ENCODE measurements at places on chromosomes 2 and 18. TPM values are rescaled to one million over a fixed set of nuclear protein-coding genes. Genes with fewer than 3 reads are reported as not detected.

- H3K27ac ChIP-seq: no peak overlapping the region
- H3K4me1 ChIP-seq: no peaks in the 10 kb centered on the region
- DNase-seq: no peak
- H3K4me3 ChIP-seq: no peak overlapping the region
- no peaks in the 10 kb centered on the region for H3K36me3 ChIP-seq
Observed at GRCh38 chr2:206859330-206859739, 80.0 kb upstream of the CPO start.

DNA sequence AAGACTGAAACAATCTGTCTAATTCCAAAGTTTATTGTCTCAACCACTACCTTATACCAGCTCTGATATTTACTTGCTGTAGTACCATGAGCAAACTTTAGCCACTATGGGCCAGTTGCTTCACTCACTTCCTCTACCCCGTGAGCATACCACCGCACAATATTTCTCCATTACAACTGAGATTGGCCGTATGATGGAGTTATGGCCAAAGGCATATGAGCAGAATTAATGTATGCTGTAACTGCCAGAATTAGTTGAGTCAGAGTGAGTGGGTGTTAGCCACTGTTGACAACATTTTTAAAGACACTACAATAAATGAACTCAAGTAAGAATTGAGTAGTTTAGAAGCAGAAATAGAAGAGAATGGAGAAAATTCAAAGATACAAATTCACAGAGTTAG, 69.7 kb downstream of the LRATD1 start:
- H3K27me3 ChIP-seq: no peaks in the 10 kb centered on the region
- no peaks in the 10 kb centered on the region for H3K36me3 ChIP-seq
- no peak overlapping the region for H3K4me3 ChIP-seq

Gene ABHD1
- total RNA-seq: 1.1 TPM

- H3K4me1 ChIP-seq: peaks cover 16% of the 10 kb centered on the region
- DNase-seq: peak; percentile 79
- peak overlapping the region; percentile 46 for H3K27ac ChIP-seq
- no peaks in the 10 kb centered on the region for H3K36me3 ChIP-seq
- H3K27me3 ChIP-seq: no peaks in the 10 kb centered on the region
Observed at GRCh38 chr18:59742325-59743111, 45.3 kb upstream of the CCBE1 start.

DNA sequence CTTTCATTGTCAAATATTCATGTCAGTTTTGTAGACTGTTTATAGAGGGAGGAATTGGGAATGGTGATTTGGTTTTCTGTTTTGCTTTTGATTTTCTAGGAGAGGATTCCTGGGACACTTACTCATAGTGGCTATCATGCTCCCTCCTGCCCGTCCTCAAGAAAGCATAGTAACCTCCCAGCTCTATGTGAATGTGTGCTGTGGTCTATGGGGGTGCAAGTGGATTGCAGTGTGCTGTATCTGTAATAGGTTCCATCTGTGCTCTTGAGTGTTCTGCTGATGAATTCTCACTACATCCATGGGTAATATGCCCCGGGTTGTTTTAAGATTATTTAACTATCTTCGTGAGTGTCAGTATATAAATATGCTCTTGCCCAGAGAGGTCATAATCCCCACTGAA, 811.3 kb downstream of the CNTNAP5 start:
- no peaks in the 10 kb centered on the region for H3K36me3 ChIP-seq
- no peak overlapping the region for H3K27ac ChIP-seq
- no peaks in the 10 kb centered on the region for H3K27me3 ChIP-seq
- no peak overlapping the region for H3K4me3 ChIP-seq
- no peak for DNase-seq
- H3K4me1 ChIP-seq: no peaks in the 10 kb centered on the region

- H3K27ac ChIP-seq: no peak overlapping the region
- DNase-seq: no peak
- H3K4me3 ChIP-seq: no peak overlapping the region
- no peaks in the 10 kb centered on the region for H3K36me3 ChIP-seq
- H3K27me3 ChIP-seq: no peaks in the 10 kb centered on the region
Observed at GRCh38 chr2:110979471-110980338, 141.0 kb upstream of the BCL2L11 start.

DNA sequence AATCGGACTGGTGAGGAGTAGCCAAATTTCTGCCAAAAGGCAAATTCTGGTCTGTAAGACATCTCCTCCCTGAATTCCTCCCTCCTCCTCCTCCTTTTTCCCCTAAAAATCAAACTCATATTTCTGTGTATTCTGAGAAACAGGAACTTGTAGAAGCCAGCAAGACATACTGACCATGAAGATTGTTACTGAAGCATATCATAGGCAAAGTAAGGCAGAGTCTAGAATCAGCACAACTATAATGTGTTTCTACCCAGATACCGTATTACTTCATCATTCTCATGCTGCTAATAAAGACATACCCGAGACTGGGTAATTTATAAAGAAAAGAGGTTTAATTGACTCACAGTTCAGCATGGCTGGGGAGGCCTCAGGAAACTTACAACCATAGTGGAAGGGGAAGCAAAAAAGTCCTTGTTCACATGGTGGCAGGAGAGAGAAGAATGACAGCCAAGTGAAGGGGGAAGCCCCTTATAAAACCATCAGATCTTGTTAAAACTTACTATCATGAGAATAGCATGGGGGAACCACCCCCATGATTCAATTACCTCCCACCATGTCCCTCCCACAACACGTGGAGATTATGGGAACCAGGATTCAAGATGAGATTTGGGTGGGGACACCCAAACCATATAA, 24.9 kb upstream of the EPC2 start:
- H3K4me1 ChIP-seq: peaks cover 12% of the 10 kb centered on the region
- no peaks in the 10 kb centered on the region for H3K27me3 ChIP-seq
- no peaks in the 10 kb centered on the region for H3K36me3 ChIP-seq
- no peak overlapping the region for H3K4me3 ChIP-seq

Gene HTR2B
- 2.3 TPM for total RNA-seq

- peak overlapping the region; percentile 55 for H3K4me3 ChIP-seq
- peaks cover 43% of the 10 kb centered on the region for H3K4me1 ChIP-seq
- H3K27me3 ChIP-seq: no peaks in the 10 kb centered on the region
- H3K36me3 ChIP-seq: no peaks in the 10 kb centered on the region
- H3K27ac ChIP-seq: peak overlapping the region; percentile 97
- DNase-seq: peak; percentile 92
Observed at GRCh38 chr2:218367415-218368149, 10.9 kb downstream of the CATIP start.

DNA sequence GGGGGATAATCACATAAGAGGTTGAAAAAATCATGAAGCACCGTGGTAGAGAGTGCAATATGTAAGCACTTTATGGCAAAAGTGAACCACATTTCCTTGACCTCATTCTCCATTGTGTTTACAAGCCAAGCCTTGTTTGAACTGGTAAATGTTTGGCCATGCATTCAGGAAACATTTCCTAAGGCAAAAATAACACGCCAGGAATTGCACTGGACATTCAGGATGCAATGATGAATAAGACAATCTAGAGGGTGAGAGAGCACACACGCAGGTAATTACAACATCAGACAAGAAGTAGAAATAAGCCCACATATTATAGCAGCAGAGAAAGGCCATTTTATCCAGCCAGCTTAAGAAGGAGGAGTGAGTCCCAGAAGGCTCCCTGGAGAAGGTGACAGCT, 218.0 kb upstream of the OSR1 start:
- no peak overlapping the region for H3K27ac ChIP-seq
- H3K27me3 ChIP-seq: no peaks in the 10 kb centered on the region
- no peak overlapping the region for H3K4me3 ChIP-seq
- no peaks in the 10 kb centered on the region for H3K36me3 ChIP-seq

- no peaks in the 10 kb centered on the region for H3K36me3 ChIP-seq
- H3K27me3 ChIP-seq: no peaks in the 10 kb centered on the region
- H3K27ac ChIP-seq: no peak overlapping the region
- no peaks in the 10 kb centered on the region for H3K4me1 ChIP-seq
- DNase-seq: no peak
Observed at GRCh38 chr2:99682275-99683060, 192.7 kb upstream of the REV1 start.

Gene SLC19A3
- total RNA-seq: 0.89 TPM

DNA sequence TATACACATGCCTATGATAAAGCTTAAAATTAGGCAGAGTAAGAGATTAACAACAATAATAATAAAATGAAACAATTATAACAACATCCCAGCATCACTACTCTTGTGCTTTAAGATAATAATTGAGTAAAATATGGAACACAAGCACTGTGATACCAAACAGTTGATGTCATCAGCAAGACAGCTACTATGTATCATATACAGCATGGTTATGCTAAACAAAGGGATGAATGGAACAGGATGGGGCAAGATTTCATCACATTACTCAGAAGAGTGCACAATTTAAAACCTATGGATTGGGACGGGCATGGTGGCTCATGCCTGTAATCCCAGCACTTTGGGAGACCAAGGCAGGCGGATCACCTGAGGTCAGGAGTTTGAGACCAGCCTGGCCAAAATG, 1221.0 kb downstream of the SUCLG1 start:
- H3K27me3 ChIP-seq: no peaks in the 10 kb centered on the region
- H3K4me1 ChIP-seq: no peaks in the 10 kb centered on the region
- no peak for DNase-seq
- H3K4me3 ChIP-seq: no peak overlapping the region
- H3K27ac ChIP-seq: no peak overlapping the region

Gene SLC14A1
- 20.5 TPM for total RNA-seq

Gene CNDP1
- not detected for total RNA-seq

- no peak overlapping the region for H3K27ac ChIP-seq
- no peaks in the 10 kb centered on the region for H3K27me3 ChIP-seq
- no peak overlapping the region for H3K4me3 ChIP-seq
- DNase-seq: no peak
- H3K4me1 ChIP-seq: no peaks in the 10 kb centered on the region
- no peaks in the 10 kb centered on the region for H3K36me3 ChIP-seq
Observed at GRCh38 chr2:71962350-71962749, 185.3 kb downstream of the CYP26B1 start.

DNA sequence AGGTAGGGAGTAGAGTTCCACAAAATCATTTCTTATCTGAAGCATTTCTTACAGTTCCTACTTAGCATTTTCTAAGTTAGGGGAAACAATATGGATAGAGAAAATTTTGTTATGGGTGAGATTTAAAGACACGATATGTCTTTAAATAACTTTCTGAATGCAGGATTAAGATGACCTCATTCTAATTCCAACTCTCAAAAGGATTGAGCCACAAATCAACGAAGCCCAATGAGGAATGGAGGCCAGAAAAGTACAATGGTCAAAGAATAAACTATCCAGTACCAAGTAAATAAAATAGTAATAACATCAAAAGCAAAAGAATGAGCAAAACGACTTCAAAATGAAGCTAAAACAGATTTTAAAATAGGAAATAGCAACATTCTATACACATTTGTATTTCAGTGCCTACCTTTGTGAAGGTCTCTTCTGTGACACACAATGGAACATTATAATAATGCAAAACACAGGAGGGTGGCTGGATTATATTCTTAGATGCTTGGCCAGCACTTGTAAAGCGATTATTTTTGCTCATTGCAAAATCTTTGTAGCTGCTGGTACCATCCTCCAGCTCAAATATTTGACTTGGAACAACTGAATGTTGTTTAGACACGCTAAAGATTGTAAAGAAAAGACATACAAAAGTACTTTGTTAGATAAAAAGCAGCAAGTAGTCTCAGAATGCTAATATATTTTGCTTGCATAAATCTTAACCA, 33.8 kb downstream of the HNRNPLL start:
- H3K4me1 ChIP-seq: no peaks in the 10 kb centered on the region
- H3K4me3 ChIP-seq: no peak overlapping the region
- H3K36me3 ChIP-seq: peaks cover 20% of the 10 kb centered on the region

DNA sequence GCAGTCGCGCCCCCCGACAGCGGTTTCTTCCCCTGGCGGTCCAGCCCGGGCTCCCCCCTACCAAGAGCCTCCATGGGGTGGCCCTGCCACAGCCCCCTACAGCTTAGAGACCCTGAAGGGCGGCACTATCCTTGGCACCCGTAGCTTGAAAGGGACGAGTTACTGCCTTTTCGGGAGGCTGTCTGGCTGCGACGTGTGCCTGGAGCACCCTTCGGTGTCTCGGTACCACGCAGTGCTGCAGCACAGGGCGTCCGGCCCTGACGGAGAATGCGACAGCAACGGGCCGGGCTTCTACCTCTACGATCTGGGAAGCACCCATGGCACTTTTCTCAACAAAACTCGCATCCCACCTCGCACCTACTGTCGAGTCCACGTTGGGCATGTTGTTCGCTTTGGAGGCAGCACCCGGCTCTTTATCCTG, 475 bp downstream of the SLC4A1AP start:
- H3K4me3 ChIP-seq: peak overlapping the region; percentile 84
- peaks cover 17% of the 10 kb centered on the region for H3K4me1 ChIP-seq
- H3K27ac ChIP-seq: peak overlapping the region; percentile 89
- no peak for DNase-seq
- no peaks in the 10 kb centered on the region for H3K27me3 ChIP-seq
- H3K36me3 ChIP-seq: peaks cover 29% of the 10 kb centered on the region

DNA sequence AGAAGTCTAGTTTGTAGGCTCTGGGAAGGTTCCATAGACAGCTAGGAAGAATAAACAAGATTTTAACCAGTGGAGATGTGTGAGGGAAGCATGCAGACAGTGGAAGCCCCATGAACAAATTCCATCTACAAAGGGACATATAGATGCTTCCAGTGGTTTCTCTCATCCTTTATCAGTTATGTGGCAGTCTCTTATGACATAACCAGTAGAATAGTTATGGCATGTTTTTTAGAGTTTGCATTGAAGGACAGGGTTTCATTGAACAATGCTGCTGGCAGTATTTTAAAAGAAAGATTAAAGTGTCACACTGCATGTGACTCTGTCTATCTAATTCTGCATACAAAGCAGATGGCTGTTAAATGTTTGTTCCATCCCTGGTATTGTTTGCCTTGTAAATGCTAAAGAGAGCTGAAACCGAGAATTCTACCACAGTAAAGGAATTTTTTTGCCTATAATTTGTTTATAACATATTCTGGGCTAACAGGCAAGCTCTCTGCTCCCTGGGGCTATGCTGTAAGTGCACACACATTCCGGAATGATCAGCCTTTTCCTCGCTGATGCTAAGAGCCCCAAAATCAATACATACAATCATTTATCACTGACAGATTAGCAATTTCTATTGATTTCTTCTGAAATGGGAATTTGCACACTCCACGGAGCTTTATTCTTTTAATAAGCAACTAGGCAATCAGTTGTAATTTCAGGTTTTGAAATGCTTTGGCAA, 76.8 kb upstream of the PELI1 start:
- no peak overlapping the region for H3K4me3 ChIP-seq
- no peaks in the 10 kb centered on the region for H3K27me3 ChIP-seq
- peaks cover 10% of the 10 kb centered on the region for H3K4me1 ChIP-seq
- H3K36me3 ChIP-seq: no peaks in the 10 kb centered on the region
- no peak for DNase-seq
